Endothelial cell (in vitro differentiated cells): ENCODE measurements at places on chromosomes 6 and 20.

GRCh38 chr20:31708736-31709534 is 13.7 kb downstream of the BCL2L1 start:
- no peak for DNase-seq

DNA sequence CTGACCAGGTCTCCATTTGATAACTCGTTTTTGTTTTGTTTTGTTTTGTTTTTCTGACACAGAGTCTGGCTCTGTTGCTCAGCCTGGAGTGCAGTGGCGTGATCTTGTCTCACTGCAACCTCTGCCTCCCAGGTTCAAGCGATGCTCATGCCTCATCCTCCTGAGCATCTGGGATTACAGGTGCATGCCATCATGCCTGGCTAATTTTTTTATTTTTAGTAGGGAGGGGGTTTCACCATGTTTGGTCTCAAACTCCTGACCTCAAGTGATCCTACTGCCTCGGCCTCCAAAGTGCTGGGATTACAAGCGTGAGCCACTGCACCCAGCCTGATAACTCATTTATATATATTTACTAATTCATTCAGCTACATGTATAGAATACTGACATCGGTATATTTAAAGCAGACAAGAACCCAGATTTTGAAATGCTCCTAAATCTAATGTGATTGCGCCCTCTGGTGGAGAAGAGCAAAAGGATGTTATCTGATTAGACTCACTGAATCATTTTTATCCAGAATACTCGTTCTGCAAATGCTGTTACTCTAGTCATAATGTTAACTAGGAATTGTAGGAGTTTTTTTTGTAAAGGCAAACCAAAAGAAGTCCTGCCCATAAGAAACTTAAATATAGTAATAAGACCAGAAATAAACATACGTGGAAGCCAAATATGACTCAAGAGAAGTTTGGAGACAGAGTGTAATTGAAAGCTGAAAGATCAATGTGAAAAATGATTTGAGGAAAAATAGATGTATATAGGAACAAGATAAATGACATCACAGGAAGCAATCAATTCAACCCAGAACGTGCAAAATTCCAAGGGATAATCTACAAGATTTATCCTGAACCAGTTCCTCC is 5.3 kb upstream of the COL12A1 start:
- DNase-seq: peak; percentile 44

GRCh38 chr6:144077871-144078270 is 17.5 kb downstream of the SF3B5 start:
- DNase-seq: no peak

DNA sequence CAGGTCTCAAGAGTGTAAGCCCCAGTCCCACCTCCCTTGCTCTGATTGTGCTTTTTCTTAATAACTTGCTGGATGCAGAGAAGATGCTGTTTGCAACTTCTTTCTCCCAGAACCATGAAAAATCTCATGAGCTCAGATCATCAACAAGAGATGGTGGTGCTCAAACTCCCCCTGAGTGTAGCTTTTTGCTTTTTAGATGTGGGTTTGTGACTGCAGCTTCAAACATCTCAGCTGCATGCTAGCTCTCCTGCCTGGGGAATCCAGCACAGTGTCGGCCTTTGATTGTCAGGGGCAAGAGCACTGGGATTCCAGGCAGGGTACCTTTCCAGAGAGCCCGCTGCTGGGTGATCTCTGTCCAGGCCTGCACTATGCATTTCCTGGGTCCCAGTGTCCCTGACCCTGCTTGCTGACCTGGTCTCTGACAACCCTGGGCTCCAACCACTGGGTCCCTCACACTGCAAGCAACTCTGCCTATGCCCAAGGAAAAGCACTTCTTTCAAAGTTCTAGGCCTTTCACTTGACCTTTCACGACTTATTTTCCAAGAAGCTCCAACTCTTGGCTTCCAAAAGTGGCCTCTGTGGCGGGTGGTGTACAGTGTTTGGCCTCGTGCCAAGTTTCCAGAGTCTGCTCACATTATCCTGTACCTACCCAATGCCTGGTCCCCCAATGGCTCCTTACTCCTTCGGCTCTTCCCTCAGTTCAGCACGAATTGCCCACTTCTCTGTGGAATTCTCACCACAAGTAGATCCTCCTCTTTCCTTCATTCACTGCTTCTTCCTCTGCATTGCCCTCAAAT is 69.7 kb upstream of the LY86 start:
- DNase-seq: no peak

GRCh38 chr6:51805517-51805916 is 281.9 kb downstream of the PKHD1 start:
- DNase-seq: no peak

DNA sequence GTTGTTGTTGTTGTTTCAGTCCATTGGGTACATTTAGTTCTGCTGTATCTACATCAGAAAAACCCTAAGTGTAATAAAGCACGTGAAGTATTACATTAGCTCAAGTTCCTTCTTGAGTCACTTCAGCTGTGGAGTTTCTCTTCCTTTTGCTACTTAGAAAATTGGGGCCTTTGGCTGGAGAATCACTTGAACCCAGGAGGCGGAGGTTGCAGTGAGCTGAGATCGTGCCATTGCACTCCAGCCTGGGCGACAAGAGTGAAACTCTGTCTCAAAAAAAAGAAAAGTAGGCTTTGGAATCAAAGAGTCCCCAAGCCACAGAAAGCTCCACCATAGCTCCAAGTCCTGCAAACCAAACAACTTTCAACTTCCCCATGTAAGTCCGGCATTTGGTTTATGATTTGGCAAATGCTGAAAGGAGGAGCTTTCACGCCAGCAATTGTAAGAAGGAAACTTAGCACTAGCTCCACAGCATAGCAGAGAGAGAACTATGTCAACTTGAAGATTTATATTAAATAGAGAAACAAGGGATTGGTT is 56.5 kb upstream of the RNF144B start:
- no peak for DNase-seq

DNA sequence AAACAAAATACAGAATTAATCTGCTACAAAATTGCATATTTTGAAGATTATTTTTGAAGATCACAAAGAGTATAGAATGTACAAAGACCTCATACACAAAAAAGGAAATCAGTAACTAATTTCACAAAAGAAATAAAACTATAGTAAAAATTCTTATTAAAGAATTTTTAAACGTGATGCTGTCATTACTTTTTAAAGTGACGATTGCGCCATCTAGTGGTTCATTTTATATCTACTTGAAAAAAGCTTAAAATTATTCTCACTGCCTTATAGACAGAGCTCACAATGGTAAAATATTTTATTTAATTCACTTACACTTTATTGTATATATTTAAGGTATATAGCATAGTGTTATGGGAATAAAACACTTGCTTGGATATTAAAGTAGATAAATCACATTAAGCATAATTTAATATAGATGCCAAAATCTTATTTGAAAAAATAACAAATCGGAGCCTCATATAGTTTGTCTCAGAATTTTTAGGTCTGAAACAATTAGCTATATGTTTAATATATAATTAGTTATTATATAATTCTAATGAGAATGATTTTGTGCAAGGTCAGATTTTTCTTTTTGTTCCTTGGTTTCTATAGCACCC is 128.8 kb downstream of the PHF3 start:
- no peak for DNase-seq

DNA sequence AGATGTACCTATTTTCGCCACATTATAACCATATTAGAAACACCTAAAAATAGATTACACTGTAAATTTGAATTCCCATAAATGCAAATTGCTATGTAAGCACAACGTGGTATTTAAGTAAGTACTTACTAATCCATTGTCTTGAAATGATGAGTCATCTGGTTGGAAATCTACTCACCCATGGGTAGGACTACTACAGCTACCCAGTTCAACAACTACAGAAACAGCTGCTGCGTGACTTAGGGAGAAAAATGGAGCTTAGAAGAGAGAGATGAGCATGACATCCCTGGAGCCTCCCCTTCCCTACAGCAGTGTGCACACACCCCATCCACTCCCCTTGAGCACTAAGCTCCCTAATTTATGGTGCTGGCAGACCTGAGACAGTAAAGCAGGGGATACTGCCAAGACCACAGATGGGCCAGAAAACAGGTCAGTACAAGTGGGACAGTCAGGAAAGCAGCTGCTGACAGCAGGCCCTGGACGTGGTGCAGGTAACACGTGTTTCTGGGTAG is 26.9 kb downstream of the RRAGD start:
- no peak for DNase-seq

GRCh38 chr6:137271245-137272183 is 52.3 kb upstream of the IFNGR1 start:
- DNase-seq: no peak

DNA sequence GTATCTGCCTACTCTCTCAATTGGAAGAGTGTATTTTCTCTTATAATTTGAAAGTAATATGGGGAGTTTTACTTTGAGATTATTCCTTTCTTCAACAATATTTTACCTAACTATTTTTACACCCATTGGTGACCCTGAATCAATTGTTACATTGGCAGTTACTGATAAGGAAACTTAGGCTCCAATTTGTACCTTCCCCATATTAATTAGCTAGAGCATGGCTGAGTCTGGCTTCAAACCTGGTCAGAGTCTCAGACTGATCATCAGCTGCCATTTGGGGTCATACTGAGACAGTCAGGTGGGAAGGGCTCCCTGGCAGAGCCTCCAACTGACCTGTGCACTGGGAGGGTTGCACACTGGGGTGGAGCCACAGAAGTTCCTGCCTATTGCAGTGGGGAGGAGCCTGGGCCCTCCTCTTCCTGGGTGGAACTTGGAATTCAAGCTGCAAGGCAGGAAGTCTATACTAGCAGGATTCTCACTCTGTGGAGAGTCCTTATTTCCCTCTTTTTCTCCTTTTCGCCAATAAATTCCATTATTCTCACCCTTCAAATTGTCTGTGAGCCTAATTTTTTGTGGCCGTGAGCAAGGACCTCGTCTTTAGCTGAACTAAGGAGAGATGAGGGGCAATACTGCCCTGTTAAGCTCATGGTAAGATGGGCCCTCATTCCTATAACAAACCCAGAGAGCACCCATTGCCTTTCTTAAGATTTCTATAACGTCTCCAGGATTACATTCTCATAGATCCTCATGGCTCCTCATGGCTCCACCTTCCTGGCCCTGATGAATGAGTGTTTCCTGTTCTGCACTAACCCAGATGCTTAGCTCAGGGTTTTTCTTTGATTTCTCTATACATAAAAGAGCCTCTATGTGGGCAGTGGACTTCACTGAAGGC is 285.1 kb downstream of the ADGB start:
- DNase-seq: no peak

GRCh38 chr6:12537389-12537788 is 179.2 kb upstream of the PHACTR1 start:
- DNase-seq: no peak

DNA sequence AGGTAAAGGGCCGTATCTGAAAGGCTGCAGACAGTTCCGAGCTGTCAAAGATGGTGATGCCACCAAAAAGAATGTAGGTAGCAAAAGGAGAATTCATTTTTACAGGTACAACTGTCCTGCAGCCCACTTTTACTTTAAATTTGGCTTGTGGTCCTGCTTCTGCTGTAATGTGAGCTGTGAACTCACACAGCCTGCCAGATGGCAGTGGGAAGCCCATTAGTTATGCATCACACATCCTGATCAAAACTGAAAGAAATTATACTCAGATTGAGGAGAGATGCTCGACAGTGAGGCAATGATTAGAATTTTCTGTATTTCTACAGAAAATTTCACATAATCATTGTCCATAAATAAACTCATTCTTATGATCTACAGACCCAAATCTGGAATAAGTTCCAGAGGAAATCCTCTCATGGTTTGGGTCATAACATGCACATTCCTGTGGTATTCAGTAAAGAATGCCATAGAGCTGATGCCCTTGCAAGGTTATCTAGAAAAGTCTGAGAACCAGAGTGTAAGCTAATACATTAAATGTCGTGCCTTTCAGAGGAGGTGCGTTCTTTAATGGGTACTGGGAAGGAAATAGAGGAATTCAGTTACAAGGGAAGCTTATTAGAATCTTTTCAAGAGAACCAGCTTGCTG is 23.9 kb upstream of the E2F3 start:
- no peak for DNase-seq

GRCh38 chr6:134374491-134375219 is 56.7 kb upstream of the SGK1 start:
- DNase-seq: no peak

- no peak for DNase-seq
Observed at GRCh38 chr20:18611492-18611891, 23.6 kb downstream of the DTD1 start.

DNA sequence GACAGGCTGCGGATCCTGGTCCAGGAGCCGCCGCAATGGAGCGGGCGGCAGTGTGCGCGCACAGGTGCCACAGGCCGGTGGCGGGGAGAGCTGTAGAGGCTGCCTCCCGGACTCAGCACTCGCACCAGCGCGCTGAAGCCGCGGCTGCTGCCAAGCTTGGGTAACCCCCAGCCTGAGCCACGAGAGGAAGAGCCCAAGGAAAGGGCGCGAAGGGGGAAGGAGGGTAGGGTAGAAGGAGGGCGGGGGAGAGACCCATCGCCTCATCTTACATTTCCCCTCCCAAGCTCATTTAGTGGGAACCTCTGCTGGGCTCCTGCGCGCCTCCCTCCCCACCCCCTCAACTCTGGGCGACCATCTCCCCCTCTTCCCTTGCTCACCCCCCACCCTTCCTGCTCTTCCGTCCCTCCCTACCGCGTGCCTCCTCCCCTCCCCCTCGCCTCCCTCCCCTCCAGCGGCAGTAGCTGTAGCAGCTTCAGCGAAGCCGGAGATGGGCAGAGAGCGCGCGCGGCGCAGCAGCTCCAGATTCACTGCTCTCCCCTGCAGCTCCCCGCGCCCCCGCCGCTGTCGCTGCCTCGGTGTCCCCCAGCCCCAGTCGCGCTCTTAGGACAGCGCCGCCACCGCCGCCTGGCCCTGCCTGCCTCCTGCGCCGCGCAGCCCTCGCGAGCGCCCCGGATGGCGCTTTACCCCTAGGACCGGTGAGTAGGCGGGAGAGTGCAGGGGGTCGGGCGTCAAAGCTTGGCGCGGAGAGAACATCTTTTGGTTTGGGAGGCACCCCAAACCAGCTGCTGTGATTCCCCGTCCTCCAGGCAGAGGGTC is at the start of gene FUT9:
FUT9 (plus strand) TSS at position 457 of the 816 bp plus-strand sequence. CDS start 187,182 bp downstream, outside the sequence.
- DNase-seq: peak; percentile 61

GRCh38 chr6:105986998-105987397 is 99.1 kb upstream of the PRDM1 start:
- DNase-seq: no peak

DNA sequence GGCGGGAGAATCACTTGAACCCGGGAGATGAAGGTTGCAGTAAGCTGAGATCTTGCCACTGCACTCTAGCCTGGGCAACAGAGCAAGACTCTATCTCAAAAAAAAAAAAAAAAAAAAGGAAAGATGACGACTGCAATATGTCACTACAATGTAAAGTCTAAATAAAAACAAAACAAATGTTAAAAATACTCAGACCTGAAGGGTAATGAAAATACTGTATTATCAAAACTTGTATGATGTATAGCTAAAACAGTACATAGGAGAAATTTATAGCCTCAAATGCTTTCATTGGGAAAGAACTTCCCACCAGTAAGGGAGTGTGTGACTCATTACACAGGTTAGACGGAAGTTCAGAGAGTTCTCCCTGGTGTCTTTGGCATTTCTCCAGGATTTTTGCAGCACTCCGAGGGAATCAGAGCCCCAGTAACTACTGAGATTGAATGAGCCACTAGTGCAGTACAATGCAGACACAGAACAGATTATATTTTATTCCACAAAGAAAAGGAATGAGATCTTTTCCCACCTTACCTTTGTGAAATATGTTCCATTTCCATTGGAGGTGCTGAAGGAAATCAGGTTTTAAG is 12.5 kb upstream of the RALGAPB start:
- DNase-seq: no peak

GRCh38 chr20:17810062-17810631 is 110.4 kb downstream of the BANF2 start:
- DNase-seq: no peak
